ENCODE measurements at places on chromosomes 13 and 19.
A peak's percentile ranks its signal among the peaks of the same experiment; 100 is the strongest.

DNA sequence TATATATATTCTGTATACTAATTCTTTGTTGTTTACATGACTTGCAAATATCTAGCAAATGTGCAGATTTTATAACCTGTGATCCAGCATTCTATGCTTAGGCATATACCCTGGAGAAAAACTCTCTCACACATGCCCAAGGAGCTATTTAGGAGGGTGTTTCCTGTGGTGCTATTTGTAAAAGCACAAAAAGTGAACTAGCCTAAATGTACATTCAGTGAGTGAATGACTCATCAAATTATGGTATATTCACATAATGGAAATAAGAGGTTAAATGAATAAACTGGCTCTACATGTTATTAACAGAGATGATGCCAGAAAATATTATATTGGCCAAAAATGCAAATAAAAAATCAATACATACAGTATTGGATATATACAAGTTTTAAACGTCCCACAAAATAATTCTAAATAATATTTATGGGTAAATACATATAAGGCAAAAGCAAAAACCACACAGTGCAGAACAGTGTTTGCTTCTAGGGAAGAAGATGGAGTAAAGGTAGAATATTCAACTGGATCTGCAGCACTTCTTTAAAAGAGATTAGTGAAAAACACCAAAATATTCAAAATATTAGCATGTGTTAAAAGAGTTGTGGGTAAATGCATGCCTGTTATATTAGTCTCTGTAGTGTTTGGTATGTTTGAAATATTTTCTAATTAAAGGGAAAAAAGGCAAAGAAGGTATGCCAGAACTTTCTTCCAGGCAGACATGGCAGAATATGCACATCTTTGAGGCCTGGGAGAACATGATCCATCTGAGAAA is 344.7 kb downstream of the KLF5 start:
- DNase-seq = no peak

DNA sequence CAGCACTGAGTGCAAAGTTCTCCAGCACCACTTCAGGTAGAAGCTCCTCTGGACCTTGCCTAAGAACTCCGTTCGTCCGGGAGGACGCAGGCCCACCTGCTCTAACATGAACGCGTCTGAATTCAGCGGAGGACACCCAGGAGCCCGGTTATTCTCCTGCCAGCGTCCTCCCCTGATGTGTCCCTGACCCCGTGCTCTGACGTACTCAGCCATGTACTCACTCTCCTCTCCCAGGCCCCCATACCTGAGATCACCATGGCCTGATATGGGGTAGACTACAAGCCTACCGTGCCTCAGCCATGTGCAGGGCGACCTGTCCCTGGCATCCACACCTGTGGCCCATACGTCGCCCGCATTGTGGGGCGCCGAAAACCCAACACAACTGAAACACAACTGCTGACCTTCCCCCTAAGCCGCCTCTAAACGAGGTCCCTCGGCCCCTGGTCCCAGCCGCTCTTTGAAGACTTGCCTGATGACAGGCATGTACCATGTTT is 744 bp upstream of the ZNF584 start:
- DNase-seq = no peak

GRCh38 chr13:41847216-41847615 is 113.7 kb downstream of the VWA8 start:
- DNase-seq = no peak

DNA sequence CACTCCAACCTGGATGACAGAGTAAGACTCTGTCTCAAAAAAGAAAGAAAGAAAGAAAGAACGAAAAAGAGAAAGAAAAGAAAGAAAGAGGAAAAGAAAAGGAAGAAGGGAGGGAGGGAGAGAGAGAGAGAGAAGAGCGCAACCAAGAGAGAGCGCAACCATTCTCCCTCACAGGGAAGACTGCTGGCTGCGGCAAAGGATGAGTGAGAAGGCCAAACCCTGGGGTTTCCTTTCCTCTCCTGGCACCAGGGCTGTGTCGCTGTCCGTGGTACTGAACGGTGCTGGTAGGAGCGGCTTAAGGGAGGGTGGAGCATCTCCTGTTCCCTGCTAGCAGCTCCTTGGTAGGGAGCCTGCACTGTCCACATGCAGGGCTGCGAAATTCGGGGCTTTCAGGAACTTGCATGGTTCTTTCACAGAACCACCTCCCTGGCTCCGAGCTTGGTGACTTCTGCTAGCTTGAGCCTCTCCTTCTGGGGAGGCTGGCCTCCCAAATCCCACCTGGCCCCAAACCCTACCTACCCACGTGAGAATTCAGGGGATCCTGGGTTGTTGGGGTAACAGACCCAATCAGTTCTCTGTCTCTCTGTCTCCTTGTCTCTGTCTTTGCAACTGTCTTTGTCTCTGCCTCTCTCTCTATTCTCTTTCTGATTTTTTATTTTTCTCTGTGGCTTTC is 51.1 kb upstream of the ZNRF4 start:
- no peak for DNase-seq

DNA sequence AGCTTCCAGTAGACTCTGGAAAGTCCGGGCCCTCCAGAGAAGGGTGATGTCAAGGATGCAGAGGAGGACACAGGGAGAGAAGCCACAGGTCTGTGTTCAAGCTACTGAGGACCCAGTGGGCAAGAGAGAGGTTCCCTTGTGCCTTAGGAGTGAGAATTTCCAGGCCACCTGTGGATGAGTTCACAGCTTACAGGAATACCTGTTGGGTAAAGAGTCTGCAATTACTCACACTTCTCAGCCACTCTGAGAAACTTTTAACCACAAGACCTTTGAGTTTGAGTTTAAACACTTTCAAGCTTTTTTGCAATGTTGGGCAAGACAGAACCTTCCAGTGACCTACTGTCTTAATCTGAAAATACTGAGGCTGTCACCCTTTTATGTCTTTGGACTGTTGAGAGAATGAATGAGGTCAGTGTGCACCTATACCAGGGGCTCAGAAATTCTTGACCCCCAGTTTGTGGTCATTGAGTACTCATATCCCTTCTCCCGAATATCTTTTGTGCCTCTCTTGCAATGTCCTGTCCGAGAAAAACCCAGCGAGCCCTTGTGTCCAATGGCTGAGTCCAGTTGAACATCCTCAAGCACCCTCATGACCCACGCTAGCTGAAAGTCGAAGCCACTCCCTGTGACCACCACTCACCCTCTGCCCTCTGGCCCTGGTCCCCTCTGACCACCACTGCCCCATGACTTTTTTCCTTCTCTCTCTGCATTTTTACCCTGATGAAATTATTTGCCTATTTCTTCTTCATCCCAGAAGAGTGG is 368.5 kb upstream of the ZNF507 start:
- no peak for DNase-seq

DNA sequence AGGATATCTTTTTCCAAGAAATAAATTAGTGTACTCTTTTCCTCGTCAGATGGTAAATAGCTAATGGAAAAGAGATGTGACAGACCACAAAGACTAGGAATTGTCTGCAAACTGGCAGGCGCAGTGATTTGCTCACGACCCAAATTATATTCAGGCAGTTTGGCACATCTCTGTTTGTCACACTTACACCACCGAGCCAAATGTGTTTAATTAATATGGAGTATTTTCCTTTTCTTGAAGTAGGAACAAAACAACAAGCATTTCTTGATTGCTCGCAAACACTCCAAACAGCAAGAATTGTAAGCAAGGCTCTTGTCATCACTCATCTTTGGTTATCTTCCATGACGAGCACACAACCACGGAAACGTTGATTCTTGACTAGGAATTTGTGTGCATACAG is 884.2 kb downstream of the PCDH9 start:
- DNase-seq = no peak

GRCh38 chr19:7602240-7602934 is 6.7 kb downstream of the CAMSAP3 start:
- DNase-seq = no peak

GRCh38 chr19:7654401-7654800 is 14.4 kb upstream of the RETN start:
- no peak for DNase-seq

GRCh38 chr13:37485756-37486155 is 112.8 kb downstream of the POSTN start:
- no peak for DNase-seq

DNA sequence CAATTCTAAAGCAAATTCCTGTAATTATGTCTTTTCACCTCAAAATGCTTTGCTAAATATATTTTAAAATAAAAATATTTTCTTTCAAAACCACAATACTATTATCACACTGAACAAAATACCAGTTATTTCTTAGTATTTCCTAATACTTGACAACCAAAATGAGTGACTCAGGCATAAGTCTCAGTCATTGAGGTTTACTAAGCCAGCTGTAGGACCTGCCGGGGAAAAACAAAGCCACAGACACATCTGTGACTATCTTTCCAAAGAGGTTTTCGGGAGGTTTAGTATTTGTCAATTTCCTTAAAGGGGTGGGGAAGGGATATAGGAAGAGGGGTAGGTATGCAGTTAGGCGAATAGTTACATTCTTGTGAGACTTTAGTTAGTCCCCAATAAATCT is 3.2 kb upstream of the ZNF235 start:
- DNase-seq = no peak

DNA sequence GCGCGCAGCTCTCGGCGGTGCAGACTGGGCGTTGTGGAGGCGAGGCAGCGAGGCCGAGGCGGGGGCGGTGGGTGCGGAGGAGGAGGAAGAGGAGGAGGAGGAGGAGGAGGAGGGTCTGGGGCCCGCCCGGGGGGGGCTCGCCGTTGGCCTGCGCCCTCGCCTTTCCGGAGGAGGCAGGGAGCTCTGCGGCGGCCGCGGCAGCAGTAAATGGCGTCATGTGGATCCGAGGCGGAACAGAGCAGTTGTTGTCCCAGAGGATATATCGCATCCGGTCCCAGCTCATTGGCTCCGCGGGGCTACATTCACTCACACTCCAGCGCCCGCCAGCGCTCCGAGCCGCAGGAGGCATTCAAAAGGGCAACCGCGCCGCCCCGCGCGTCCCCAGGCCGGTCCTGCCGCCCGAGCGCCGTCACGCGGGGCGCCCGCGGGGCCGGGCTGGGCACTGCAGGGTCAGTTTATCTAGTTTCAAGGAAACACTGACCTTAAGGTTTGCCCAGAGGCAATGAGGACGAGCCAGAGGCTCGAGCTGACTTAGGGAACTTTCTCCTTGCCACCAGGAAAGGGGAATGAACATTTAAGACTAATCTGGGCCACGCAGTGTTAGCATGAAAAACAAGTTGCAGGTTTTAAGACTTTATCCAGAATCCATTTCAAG is at the start of gene SPRY2:
Gene SPRY2, minus strand, starts transcription at position 26 of the 655 bp plus-strand sequence. CDS start 3,421 bp downstream, outside the sequence.
- DNase-seq = peak; percentile 44

GRCh38 chr19:21117041-21117907 is 24.6 kb upstream of the ZNF431 start:
- DNase-seq = no peak

- no peak for DNase-seq
Observed at GRCh38 chr13:50306156-50306555, 290.9 kb downstream of the KCNRG start.

GRCh38 chr13:110571896-110572777 is 10.6 kb upstream of the RAB20 start:
- no peak for DNase-seq

DNA sequence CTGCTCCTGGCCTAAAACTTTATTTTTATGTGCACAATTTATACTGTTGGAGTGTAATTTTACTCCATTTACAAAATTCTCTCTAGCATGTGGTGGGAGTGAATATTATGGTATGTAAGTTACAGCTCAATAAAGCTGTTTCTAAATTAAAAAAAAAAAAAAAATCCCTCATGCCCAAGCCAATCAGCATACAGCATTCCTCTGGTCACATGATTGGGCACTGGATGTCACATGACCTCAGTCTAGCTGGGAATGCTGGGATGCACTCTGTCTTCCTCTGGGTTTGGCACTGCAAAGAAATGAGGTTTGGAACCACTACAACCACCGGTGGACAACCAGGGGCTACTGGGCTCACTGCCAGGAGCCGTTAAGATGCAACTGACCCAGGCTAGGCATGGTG is 67.6 kb downstream of the ZNF557 start:
- no peak for DNase-seq

DNA sequence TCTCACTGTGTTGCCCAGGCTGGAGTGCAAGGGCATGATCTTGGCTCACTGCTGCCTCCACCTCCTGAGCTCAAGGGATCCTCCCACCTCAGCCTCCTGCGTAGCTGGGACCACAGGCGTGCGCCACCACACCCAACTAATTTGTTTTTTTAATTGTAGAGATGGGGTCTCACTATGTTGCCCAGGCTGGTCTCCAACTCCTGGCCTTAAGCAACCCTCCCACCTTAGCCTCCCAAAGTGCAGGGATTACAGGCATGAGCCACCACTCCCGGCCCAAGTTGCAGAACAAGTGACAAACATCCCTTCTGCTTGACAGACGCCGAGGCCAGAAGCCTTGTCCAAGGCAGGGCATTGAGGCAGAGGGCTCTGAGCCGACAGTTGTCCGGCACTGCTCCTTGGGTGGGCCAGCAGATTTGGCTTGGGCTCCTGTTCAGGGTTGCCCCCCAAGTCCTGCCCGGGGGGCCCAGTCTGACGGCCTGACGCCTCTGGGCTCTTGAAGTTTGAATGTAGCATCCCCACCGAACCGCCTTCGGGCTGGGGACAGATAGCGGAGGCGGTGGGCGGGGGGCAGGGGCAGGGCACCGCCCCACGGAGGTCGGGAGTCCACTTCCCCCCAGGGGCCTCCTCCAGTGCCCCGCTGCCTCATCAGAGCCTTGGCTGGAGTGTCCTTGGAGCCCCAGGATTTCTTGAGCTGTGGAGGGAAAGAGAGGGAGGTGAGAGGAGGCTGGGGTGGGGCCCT is 5.7 kb upstream of the SPACA4 start:
- DNase-seq = no peak

GRCh38 chr19:50899569-50899968 is 11.6 kb downstream of the KLK4 start:
- DNase-seq = no peak

DNA sequence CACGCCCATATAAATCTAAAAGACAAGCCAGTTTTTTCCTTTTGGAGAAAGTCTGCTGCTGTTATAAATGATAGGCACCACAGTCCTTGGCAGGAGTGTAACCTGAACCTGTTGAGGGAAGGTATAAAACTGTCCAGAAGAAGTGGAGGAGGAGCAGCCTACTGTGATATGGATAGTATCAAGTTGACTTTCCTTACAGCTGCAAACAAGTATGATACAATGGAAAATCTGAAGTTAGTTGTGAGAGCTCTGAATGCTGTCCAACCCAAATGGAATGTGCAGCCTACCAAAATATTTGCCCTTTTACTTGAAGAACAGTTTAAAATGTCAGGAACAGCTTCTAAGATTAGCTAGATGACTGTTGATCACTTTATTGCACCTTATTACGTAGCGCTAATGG is 399.6 kb downstream of the FGF14 start:
- DNase-seq = no peak

- no peak for DNase-seq
Observed at GRCh38 chr13:50229960-50230661, 214.9 kb downstream of the KCNRG start.

DNA sequence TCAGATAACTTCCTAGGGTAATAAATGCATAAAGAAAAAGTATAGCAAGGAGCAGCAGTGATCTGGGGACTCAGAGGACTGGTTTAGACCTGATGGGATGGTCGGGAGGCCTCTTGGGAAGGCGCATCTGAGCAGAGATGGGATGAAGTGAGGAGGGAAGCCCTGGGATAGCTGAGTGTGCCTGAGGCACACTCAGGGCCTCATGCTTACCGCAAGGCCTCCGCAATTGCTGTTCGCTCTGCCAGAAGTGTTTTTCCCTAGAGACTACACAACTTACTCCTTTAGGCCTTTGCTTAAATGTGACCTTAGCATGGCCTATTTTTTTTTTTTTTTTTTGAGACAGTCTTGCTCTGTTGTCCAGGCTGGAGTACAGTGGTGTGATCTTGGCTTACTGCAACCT is 4.1 kb upstream of the DLL3 start:
- no peak for DNase-seq

Data from NCI-H2171 (cell line).